Pulmonary artery endothelial cell (primary cell): ENCODE measurements at places on chromosomes 7 and 10. TPM values are rescaled to one million over a fixed set of nuclear protein-coding genes. Genes with fewer than 3 reads are reported as not detected.

- no peak for DNase-seq
Observed at GRCh38 chr7:27992097-27992496, 188.5 kb downstream of the JAZF1 start.

The NRCAM gene
- 59.2 and 87.2 TPM in 2 replicates for total RNA-seq

DNA sequence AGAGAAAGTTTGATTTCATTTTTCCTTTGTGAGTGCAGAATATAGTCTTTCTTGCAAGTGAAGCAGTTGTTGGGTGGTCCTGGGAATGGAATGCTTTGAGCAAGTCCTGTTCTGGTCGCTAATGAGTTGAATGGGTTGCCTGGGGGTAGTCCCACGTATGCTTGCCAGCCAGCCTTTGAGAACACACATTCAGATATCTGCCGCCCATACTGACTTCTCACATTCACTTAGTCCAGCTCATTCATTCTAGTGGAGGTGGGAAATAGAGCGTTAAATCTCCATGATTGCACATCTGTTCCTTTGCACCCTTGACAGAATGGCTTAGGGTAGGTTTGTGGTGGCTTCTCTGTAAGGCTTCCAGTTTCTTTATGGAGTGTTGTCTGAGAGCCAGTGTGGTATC, 256.6 kb downstream of the SORCS3 start:
- DNase-seq = no peak

The CPA2 gene
- total RNA-seq = not detected in 2 replicates

The AGR3 gene
- not detected in 2 replicates for total RNA-seq

The LRRC18 gene
- total RNA-seq = not detected in 2 replicates

The CPA4 gene
- 0.39 and 0.59 TPM in 2 replicates for total RNA-seq

The SPRN gene
- total RNA-seq = not detected in 2 replicates

DNA sequence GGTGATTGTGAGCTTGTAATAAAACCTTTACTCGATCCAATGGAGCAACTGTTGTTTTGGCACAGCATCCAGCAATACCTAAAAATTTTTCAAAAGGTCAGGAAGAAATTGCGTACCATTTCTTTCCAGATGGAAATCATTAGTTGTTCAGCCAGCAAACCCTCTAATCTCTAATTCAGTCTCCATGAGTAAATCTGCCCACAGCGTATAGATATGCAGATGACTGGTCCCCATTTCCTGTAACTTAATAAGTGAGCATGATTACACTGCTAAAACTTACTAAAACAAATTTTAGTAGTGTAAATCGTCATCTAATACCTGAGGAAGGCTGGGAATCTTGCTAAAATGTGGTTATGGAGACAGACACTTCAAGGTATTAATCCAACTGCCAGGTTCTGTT, 10.6 kb downstream of the SLC25A16 start:
- DNase-seq = no peak

GRCh38 chr10:20608503-20608902, 288.6 kb downstream of the NEBL start:
- no peak for DNase-seq
